ENCODE measurements at places on chromosomes 2 and 18.

DNA sequence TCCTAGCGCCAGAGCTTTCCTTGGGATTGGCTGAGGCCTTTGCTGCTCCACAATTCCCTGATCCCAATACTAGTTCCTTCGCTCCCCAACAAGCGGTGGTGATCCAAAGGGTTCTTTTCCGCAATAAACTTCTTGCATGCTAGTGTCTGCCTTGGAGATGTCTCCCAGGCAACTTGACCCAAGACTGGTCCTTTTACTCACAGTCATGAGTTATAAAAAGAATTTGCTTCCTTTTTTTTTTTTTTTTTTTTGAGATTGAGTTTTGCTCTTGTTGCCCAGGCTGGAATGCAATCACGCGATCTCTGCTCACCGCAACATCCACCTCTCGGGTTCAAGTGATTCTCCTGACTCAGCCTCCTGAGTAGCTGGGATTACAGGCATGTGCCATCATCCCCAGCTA is 89.8 kb upstream of the SP3 start:
- no peak for DNase-seq

DNA sequence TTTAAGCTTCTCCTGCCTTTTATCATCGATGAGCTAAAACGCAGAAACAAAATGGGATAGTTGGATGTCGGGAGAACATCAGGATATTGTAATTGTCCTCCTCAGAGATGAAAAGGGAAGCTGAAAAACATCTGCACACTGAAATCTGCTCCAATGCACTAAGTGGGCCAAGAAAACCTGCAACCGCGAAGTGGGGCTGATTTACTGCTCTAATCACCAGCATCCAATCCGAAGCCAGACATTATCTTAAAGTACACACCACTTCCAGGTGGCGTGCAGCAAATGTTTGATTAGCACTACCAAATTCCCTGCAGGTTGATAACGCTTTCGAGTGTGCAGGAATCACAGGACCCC is 230.3 kb upstream of the SLC14A2 start:
- no peak for DNase-seq

- DNase-seq, result no peak
These were observed 1689.1 kb upstream of the TMEFF2 start for GRCh38 chr2:193883820-193884219.

- no peak for DNase-seq
These were observed 1024.8 kb downstream of the TSN start for GRCh38 chr2:122780251-122780650.

DNA sequence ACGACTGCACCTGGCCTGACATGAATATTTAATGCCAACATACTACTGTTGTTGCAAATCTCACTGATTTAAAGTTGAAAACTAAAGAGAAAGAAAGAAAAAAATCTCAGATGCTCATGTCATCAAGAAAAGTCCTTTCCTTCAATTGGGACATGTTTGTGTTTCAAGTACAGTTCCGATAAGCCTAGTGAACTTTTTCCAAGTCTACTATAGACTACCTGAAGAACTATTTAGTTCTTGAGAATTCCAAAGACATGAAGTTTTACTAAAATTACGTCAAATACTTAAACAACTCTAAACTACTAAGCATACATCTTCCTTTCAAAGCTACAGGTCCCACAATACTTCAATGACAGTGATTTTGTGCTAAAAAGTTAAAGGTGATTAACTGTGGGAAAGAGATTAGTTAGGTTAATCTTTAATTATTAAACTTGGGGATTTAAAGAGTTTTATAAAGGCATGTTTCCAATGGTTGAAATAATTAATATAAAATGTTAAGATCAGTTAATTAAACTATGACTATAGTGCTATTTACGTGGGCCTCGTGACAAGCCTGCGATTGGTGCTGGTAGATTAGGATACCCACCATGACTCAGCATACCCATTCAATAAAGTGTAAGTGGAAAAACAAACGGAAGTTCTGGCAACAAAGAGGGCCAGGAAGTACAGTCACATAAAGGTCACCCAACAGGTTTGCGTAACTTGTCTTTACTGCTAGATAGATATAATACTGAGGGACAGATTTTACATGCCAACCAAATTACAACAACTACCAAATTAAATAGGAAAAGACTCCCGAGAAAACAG is 55.5 kb downstream of the SEPTIN10 start:
- DNase-seq, result no peak

DNA sequence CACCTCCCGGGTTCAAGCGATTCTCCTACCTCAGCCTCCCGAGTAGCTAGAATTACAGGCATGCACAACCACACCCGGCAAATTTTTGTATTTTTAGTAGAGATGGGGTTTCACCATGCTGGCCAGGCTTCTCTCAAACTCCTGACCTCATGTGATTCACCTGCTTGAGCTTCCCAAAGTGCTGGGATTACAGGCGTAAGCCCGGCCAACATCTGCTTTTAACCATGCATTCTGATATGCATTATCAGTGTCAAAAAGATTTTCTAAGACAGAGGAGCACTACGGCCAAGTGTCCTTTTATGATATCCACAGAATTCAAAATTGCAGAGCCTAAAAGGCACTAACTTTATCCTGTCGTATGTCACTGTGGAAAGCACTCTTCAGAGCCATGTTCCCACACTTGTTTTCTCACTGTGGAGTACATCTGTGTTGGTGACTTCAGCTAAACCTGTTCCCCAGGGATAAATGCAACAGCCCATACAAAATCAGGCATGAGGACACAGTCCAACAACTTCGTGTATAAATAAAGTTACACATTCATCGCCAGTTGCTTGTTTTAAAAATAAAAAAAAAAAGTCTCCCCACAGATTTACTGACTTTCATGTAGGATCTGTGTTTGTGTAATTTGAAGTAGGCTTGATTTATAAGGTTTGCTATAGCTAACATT is 56.4 kb downstream of the STK25 start:
- DNase-seq, result no peak

DNA sequence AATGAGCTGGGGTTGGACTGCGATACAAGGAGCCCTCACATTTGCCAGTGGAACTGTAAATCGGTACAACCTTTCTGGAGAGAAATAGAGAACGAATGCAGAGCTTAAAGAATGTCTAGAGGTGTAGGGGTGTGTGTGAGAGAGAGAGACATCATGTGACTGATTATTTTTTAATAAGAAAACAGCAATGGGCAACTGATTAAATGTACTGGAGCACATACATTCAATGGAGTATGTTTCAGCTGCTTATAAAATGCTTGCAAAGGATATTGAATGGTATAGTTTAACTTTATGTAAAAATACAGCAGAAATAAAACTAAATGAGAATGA is 391 bp upstream of the TMEM17 start:
- DNase-seq, result no peak

DNA sequence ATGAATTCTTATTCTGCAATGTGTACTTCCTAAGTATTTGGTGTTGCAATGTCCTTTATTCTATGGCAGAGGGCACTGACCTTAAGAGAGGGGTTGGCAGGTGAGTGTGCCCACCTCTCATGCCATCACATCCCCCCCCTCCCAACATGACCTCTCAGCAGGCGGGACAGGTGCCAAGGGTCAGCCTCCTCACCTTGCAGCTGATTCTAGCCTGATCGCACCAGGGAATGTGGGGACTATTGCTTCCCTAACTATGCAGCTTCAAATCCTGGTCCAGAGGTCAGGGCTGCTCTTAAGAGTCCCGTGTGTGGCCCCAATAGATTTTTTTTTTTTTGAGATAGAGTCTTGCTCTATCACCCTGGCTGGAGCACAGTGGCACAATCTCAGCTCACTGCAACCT is 9.5 kb downstream of the HJURP start:
- no peak for DNase-seq

GRCh38 chr2:176199902-176200301 is 11.4 kb downstream of the HOXD1 start:
- no peak for DNase-seq

- no peak for DNase-seq
These were observed 145.9 kb downstream of the ACKR3 start for GRCh38 chr2:236715491-236715961.

All from NCI-H345 (cell line).